IMR-90 (cell line): ENCODE measurements at places on chromosomes 12 and 14.

GRCh38 chr12:123945287-123946151, 27.1 kb downstream of the CCDC92 start:
- H3K27me3 ChIP-seq = no peaks in the 10 kb centered on the region
- DNase-seq = no peak
- H3K36me3 ChIP-seq = peaks cover 35% of the 10 kb centered on the region
- H3K4me1 ChIP-seq = peaks cover 17% of the 10 kb centered on the region
- no peak overlapping the region for H3K27ac ChIP-seq

GRCh38 chr14:26719514-26719913, 121.7 kb upstream of the NOVA1 start:
- H3K4me1 ChIP-seq = no peaks in the 10 kb centered on the region
- peak; percentile 38 for DNase-seq
- H3K36me3 ChIP-seq = no peaks in the 10 kb centered on the region

GRCh38 chr14:104446611-104447010, 133.0 kb upstream of the C14orf180 start:
- no peaks in the 10 kb centered on the region for H3K27me3 ChIP-seq
- no peak overlapping the region for H3K27ac ChIP-seq
- no peaks in the 10 kb centered on the region for H3K4me1 ChIP-seq
- no peak overlapping the region for H3K4me3 ChIP-seq

- no peak for DNase-seq
- no peak overlapping the region for H3K27ac ChIP-seq
- H3K27me3 ChIP-seq = no peaks in the 10 kb centered on the region
- no peaks in the 10 kb centered on the region for H3K36me3 ChIP-seq
Observed at GRCh38 chr14:97946240-97946639, 1149.1 kb downstream of the VRK1 start.

DNA sequence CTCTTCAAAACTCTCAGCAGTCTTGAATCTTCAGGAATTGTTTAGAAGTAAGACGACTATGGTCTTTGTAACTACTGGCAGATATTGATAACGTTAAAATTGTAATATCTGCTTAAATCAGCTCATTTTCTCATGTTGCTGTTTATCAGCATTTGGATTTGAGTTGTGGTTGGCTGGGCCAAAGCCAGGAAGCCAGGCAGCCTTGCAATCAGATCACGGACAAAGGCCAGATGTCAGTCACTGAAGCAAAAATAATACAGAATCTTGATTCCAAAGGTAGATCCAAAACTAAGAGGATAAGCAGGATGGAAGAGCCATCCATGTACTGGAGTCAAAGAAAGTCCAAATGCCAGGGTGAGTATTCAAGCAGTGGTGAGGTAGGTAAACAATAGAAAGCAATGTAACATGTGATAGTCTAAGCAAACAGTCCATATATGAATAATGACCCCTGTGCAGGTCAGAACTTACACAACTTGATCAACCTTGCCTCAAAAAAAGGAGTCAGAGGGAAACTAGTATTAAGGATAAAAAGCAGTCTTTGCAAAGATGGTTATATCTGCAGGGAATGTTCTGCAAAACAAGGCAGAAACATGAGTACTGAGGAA, 95.8 kb upstream of the RAP1B start:
- no peak for DNase-seq
- no peaks in the 10 kb centered on the region for H3K27me3 ChIP-seq
- no peak overlapping the region for H3K4me3 ChIP-seq
- H3K4me1 ChIP-seq = no peaks in the 10 kb centered on the region
- no peak overlapping the region for H3K27ac ChIP-seq
- no peaks in the 10 kb centered on the region for H3K36me3 ChIP-seq
